Iris pigment epithelial cell (primary cell): ENCODE measurements at places on chromosomes 7 and 10.

DNA sequence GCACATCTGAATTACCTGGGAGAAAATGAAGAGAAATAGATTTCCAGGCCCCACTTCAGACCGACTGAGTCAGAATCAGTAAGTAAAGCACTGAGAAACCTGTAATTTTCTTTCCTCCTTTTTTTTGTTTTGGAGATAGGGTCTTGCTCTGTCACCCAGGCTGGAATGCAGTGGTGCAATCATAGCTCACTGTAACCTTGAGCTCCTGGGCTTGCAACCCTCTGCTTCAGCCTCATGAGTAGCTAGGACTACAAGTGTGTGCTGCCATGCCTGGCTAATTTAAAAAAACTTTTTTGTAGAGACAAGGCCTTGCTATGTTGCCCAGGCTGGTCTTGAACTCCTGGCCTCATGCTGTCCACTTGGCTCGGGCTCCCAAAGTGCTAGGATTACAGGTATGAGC, 260.2 kb downstream of the STK31 start:
- DNase-seq = no peak

- no peak for DNase-seq
Observed at GRCh38 chr7:147103224-147103623, 986.6 kb downstream of the CNTNAP2 start.

- no peak for DNase-seq
Observed at GRCh38 chr7:25222666-25223065, 5.6 kb downstream of the NPVF start.

DNA sequence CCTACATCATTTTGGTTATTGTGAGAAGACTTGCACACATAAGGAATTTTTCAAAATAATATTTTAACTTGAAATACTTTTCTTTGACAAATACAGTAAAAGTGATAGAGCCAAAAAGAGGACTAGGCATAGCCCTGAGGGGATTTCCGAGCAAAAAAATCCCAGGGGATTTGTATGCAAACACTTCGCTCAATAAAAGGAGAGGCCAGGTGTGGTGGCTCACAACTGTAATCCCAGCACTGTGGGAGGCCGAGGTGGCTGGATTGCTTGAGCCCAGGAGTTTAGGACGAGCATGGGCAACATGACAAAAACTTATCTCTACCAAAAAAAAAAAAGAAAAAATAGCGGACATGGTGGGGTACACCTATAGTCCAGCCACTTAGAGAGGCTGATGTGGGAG, 193.0 kb downstream of the PCDH15 start:
- DNase-seq = no peak

DNA sequence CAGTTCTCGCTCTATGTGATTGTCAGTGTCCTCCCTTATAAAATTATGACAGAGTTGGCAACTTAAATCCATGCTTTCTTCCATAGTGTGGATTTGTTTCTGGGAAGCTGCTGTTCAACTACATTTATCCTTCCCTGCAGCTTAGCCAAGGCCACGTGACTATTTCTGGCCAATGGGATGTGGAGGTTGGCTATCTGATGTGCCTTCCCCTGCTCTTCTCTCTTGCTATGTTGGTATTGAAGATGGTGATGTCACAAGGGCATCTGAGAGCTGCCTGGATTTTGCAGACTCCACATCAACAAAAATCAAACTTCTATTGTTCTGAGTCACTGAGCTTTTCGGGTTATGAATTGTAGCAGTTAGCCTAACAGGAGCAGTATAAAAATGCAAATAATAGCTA, 164.9 kb upstream of the RHOBTB1 start:
- no peak for DNase-seq

DNA sequence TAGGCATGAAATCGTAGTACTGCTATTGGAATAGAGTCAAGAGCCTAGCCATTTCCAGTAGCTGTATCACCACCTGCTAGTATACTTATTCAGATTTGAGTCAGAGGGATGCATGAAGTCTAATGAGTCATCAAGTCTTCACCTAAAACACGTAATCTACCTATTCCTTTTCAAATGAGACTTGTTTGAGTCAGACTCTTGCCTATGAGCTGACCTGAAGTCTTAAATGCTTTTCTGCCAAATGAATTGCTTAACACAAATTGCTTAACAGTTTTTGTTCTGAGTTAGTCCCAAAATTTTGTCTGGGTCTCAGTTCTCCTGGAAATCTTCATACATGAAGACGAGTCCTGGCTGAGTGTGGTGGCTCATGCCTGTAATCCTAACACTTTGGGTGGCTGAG, 165.2 kb downstream of the GNAT3 start:
- peak; percentile 71 for DNase-seq

DNA sequence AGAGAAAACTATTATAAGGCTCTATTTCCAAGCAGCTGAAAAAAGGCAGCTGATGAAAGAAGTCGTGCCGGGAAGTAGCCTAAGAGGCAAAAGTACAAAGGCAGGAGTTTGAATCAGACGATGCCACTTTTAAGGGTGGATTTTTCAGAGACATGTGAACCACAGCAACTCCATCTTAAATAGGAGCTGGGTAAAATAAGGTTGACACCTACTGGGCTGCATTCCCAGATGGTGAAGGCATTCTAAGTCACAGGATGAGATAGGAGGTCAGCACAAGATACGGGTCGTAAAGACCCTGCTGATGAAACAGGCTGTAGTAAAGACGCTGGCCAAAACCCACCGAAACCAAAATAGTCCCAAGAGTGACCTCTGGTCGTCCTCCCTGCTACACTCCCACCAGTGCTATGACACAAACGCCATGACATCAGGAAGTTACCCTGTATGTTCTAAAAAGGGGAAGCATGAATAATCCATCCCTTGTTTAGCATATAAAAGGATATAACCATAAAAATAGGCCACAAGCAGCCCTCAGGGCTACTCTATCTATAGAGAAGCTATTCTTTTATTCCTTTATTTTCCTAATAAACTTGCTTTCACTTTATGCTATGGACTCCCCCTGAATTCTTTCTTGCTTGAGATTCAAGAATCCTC, 45.5 kb upstream of the PRSS1 start:
- no peak for DNase-seq
